ENCODE measurements at places on chromosomes 4 and X. TPM values are rescaled to one million over a fixed set of nuclear protein-coding genes. Genes with fewer than 3 reads are reported as not detected.

DNA sequence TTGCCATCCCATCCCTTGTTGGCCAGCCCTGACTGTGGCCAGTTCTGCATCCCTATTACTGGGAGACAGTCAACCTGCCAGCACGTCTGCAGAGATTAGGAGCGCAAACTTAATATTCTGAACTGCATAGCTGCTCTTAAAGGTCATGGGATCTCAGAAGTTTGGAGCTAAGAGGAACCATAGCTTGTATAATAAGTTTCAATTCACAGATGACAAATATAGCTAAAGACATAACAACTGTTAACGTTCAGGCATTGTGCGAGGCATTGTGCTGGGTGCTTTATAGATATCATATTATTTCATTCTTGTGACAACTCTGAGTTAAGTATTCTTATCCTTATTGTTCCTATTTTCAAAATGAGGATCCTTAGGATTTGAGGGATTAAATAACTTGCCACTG lies 3.7 kb downstream of the SCARB2 start:
- ATAC-seq, result no peak

DNA sequence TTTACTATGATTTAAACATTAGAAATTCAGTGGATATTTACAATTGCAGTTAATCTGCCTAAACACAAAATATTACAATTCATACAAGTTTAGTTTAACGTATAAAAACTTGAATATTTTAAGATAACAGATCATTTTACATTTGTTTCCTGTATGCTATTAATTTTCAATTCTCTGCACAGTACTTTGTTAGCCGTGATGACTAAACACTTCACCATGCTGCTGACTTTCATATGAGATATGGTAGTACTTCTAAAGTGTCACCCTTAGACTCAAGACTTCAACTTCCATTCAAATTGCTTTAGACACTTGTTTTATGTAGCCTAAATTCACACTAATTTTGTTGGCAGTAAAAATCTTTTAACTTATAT lies 1646.4 kb upstream of the ADGRL3 start:
- peak; percentile 66 for ATAC-seq

- no peak for ATAC-seq
Measured at GRCh38 chr4:159606835-159607234, 504.0 kb downstream of the RAPGEF2 start.

DNA sequence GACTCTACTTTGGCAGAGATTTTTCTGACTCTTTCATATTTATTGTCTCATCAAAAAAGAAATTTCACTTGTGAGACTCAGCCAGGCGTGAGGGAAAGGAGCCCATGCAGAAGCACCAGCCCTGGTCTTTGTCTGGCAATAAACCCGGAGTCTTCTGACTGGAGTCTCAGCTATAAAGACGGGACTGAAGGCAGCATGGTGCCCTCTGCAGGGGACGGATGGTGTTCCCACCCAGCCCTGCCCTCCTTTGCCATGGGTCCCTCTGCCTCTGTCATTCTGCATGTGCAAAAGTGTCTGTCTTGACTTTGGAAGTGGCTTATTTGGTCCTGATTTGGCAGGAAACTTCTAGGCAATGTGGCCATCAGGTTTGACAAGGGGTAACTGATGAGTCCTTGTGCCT lies 14.2 kb downstream of the ZNF185 start:
- no peak for ATAC-seq

- ATAC-seq, result peak; percentile 96
Measured at GRCh38 chr4:151658959-151659600, 101.7 kb downstream of the GATB start.

DNA sequence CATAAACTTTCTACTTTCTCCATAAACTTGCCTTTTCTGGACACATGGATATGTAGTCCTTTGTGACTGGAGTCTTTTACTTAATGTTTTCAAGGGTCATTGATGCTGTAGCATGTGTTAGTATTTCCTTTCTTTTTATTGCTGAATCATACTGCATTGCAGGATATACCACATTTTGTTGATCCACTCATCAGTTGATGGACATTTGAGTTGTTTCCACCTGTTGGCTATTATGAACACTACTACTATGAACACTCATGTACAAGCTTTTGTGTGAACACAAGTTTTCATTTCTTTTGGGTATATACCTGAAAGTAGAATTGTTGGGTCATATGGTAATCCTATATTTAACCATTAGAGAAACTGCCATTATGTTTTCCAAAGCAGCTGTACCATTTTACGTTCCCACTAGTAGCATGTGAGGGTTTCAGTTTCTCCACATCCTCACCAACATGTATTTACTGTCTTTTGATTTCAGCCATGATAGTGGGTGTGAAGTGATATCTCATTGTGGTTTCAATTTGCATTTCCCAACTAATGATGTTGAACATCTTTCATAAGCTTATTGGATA lies 26.3 kb upstream of the GPM6B start:
- ATAC-seq, result no peak

DNA sequence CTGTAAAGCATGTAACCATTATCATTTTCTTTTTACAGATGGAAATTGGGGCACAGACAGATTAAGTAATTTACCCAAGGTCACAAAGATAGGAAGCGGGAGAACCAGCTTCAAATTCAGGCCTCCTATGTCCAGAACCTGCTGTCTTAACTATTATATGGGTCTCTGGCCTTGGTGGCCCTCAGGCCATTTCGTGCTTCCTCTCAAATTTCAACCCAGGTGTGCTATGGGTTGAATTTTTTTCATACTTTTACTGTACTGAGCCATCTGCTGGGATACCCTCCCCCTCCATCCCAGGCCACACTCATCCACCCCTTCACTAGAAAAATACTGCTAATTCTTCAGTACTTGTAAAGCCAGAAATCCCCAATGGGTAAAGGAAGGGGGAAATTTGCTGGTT lies 42.3 kb downstream of the KLF3 start:
- ATAC-seq, result no peak

- ATAC-seq, result no peak
Measured at GRCh38 chrX:86946569-86946968, 571.0 kb upstream of the KLHL4 start.

GRCh38 chrX:39813631-39814277 lies 284.0 kb downstream of the BCOR start:
- peak; percentile 78 for ATAC-seq

The MSX1 gene
- 1.5 TPM for total RNA-seq

The RBM47 gene
- total RNA-seq, result 16.9 TPM

The PF4V1 gene
- total RNA-seq, result not detected

Data from motor neuron (in vitro differentiated cells).